Epithelial cell of umbilical artery (primary cell): ENCODE measurements at places on chromosomes 16 and 17. TPM values are rescaled to one million over a fixed set of nuclear protein-coding genes. Genes with fewer than 3 reads are reported as not detected.

Gene WNK4
- 0.32 and 0.76 TPM in 2 replicates for total RNA-seq

Gene LRRC37A
- 1.1 and 1.6 TPM in 2 replicates for total RNA-seq

Gene ABAT
- 0.91 and 1.3 TPM in 2 replicates for total RNA-seq

Gene KRT34
- 0.91 TPM in 1 of 2 replicates, not detected in the other for total RNA-seq

Gene IRX6
- not detected in 2 replicates for total RNA-seq

Gene CRYBA1
- total RNA-seq = not detected in 2 replicates

Gene DCAF7
- total RNA-seq = 15.3 and 20.5 TPM in 2 replicates

Gene CCL17
- not detected in 2 replicates for total RNA-seq

Gene TEX19
- not detected in 2 replicates for total RNA-seq

Gene ASGR1
- total RNA-seq = 5.5 and 9.1 TPM in 2 replicates

Gene CACNG1
- not detected in 2 replicates for total RNA-seq

Gene LPO
- total RNA-seq = not detected in 2 replicates

Gene TNS4
- not detected in 2 replicates for total RNA-seq

Gene MYH2
- not detected in 2 replicates for total RNA-seq

Gene SMPD3
- not detected in 2 replicates for total RNA-seq

Gene GLP2R
- not detected in 2 replicates for total RNA-seq

Gene PRAC1
- not detected in 2 replicates for total RNA-seq

Gene CHRNE
- total RNA-seq = 0.30 and 0.97 TPM in 2 replicates
